Right ventricle myocardium inferior (tissue), 1 donor: ENCODE measurements at places on chromosomes 13 and 19. TPM values are rescaled to one million over a fixed set of nuclear protein-coding genes. Genes with fewer than 3 reads are reported as not detected.

Gene GNG7
- total RNA-seq: 26.7 TPM

Gene GPR12
- total RNA-seq: 0.19 TPM

Gene SIGLECL1
- not detected for total RNA-seq

DNA sequence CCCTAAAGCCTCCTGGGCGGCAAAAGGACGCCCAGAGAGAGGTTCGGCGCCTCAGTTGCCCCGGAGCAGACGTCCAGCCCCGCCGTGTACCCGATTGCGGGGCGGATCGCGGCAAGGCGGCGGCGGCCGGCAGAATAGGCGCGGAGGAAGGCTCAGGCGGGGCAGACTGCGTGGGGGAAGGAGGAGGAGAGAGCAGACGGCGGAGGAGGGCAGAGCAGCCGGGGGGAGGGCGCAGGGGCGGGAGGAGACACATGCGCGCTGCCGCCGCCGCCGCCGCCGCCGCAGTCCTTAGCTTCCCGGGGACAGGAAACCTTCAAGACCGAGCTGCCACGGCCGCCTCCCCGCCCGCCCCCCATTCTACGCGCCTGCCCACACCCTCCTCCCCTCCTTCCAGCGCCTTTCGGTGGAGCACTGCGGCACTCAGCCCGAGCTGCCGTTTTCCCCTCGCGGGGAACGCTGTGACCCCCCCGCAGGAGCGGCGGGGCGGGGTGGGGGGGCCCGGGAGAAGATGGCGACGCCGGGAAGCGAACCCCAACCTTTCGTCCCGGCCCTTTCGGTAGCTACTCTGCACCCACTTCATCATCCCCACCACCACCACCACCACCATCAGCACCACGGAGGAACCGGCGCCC is at the start of gene LRCH1:
TSS of gene LRCH1 (plus strand) at position 282 of the 632 bp plus-strand sequence. CDS start at position 509, 227 bp downstream.
- peak; percentile 95 for DNase-seq

GRCh38 chr19:48683349-48683748 is 10.5 kb upstream of the NTN5 start:
- peak; percentile 87 for DNase-seq

DNA sequence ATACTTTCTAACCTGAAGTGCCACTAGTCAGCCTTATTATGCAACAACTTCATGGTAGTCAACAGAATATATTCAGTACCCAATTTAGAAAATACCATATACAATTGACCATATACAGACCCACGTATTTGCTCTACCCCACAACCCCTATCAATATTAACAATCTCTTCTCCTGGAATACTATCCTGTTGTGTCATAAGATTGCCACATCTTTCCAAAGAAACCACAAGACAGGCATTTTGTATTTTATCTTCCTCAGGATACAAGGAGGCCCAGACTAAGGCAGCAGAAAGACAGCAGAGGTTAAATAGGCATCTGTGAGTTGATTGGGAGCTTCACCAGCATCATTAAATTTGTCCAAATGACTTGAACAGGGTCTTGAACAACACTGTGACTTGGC is 4.5 kb downstream of the SPART start:
- no peak for DNase-seq

GRCh38 chr13:39494633-39495032 is 108.4 kb downstream of the LHFPL6 start:
- DNase-seq: no peak
